Gastroesophageal sphincter (tissue), 4 donors: ENCODE measurements at places on chromosomes 2 and 18.

- ATAC-seq = peak; percentile 83
- no peak overlapping the region for H3K4me3 ChIP-seq
- peak overlapping the region; percentile 75 for H3K27ac ChIP-seq
- H3K4me1 ChIP-seq = peaks cover 4% of the 10 kb centered on the region
Measured at GRCh38 chr2:226649871-226650660, 149.6 kb downstream of the IRS1 start.

- no peak for ATAC-seq
- H3K4me3 ChIP-seq = no peak overlapping the region
- H3K27ac ChIP-seq = no peak overlapping the region
- H3K4me1 ChIP-seq = no peaks in the 10 kb centered on the region
- H3K36me3 ChIP-seq = no peaks in the 10 kb centered on the region
Measured at GRCh38 chr18:8685141-8685913, 20.0 kb upstream of the MTCL1 start.

DNA sequence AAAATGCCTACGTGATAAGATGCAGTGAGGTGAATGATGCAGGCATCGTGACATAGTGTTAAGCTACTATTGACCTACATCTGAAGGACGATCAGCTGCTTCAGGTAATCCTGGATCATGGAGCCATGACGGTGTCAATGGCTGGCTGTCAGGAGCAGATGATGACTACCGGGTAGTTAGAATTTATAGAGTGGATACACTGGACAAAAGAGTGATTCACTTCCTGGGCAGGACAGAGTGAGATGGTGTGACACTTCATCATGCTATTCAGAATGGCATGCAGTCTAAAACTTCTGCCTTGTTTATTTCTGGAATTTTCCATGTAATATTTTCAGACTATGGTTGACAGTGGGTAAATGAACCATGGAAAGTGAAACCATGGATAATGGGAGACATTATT lies 29.5 kb downstream of the METTL8 start:
- H3K27ac ChIP-seq = no peak overlapping the region
- H3K4me1 ChIP-seq = peaks cover 6% of the 10 kb centered on the region
- H3K4me3 ChIP-seq = no peak overlapping the region

DNA sequence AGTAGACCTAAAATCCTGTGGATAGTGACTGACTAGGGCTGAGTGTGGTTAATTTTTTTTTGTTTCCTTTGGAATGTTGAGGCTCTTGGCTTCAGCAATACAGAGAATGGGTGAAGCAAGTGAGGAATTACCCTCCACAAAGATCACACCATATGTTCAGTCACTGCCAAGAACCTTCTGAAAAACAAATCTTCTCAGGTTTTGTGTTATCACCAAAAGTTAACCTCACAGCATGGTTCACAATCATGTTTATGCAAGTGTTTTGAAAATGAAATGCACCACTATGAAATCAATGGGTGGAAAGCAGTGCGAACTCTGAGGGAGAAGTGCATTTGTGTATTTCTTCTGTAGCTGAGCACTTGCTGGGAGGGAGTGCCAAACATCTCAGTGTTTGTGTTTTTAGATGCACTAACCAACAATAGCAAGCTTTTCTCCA lies 44.4 kb downstream of the SPATS2L start:
- H3K36me3 ChIP-seq = no peaks in the 10 kb centered on the region
- peaks cover 34% of the 10 kb centered on the region for H3K4me1 ChIP-seq
- H3K4me3 ChIP-seq = no peak overlapping the region
- no peaks in the 10 kb centered on the region for H3K27me3 ChIP-seq
- no peak overlapping the region for H3K27ac ChIP-seq
- no peak for ATAC-seq

GRCh38 chr2:15181092-15181745 lies 379.9 kb downstream of the NBAS start:
- no peak for ATAC-seq
- no peak overlapping the region for H3K4me3 ChIP-seq
- H3K27ac ChIP-seq = no peak overlapping the region
- no peaks in the 10 kb centered on the region for H3K27me3 ChIP-seq

- H3K27me3 ChIP-seq = no peaks in the 10 kb centered on the region
- no peaks in the 10 kb centered on the region for H3K36me3 ChIP-seq
- H3K4me1 ChIP-seq = no peaks in the 10 kb centered on the region
- no peak overlapping the region for H3K27ac ChIP-seq
- H3K4me3 ChIP-seq = no peak overlapping the region
- ATAC-seq = no peak
Measured at GRCh38 chr18:14970027-14970426, 222.1 kb downstream of the ANKRD30B start.

DNA sequence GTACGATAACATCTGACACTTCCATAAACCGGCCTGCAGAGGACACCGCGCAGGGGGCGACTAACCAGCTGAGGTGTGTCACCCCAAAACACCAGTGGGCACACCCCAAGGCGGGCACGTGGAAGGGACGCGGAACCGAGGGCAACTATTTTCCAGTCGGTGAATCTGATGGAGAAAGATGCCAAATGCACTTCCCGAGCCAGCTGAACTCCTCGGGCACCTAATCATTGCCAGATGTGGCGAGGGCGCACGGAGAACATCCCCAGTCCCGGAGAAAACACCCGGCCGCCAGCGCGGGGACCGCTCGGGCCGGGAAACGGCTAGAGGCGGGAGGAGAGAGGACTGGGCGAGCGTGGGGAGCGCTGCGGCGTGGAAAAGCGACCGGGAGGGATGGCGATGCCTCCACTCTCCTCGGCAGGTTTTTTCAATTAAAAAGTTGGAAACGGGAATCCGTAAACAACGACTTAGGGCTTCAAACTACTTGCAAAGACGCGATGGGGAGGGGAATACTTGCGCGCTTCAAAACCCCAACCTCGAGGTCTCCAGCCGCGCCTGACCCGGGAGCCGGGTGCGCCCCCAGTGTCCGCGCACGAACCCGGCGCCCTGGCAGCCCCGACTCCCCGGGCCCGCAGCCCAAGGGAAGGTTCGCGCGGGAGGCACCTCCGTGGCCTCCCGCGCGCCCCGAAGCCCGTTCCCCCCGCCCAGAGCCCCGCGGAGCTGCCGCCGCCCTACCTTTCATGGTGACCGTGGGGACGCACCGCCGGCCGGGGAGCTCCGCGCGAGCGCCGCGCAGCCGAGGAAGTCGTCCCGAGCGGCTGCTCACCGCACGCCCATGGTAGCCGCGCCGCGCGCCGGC lies 497 bp downstream of the COLEC12 start:
- peak overlapping the region; percentile 82 for H3K27ac ChIP-seq
- ATAC-seq = peak; percentile 28
- peaks cover 8% of the 10 kb centered on the region for H3K27me3 ChIP-seq
- no peaks in the 10 kb centered on the region for H3K36me3 ChIP-seq

- no peak overlapping the region for H3K27ac ChIP-seq
- no peaks in the 10 kb centered on the region for H3K4me1 ChIP-seq
- H3K4me3 ChIP-seq = no peak overlapping the region
- no peaks in the 10 kb centered on the region for H3K27me3 ChIP-seq
Measured at GRCh38 chr18:62085756-62086155, 101.1 kb downstream of the PIGN start.
